Esophagus squamous epithelium (tissue), 5 donors: ENCODE measurements at places on chromosomes 7 and 10.
A peak's percentile ranks its signal among the peaks of the same experiment; 100 is the strongest.

DNA sequence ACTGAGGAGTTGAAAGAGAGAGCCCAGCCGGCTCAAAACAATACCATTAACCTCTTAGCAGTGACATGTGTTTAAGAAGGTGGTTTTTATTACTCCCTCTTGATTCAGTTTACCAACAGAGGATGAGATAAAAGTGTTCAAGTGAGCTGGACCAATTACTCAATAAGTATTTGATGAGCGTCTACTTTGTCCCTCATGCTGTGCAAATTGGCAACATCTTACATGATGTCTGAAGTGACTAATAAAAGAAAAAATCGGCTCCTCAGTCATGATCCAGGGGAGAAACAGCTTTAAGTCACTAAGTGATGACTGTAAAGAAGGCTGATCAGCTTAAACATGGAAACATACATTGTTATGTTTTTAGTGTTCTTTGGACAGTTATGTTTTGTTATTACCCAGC, 7.8 kb downstream of the WNT16 start:
- no peak for DNase-seq

DNA sequence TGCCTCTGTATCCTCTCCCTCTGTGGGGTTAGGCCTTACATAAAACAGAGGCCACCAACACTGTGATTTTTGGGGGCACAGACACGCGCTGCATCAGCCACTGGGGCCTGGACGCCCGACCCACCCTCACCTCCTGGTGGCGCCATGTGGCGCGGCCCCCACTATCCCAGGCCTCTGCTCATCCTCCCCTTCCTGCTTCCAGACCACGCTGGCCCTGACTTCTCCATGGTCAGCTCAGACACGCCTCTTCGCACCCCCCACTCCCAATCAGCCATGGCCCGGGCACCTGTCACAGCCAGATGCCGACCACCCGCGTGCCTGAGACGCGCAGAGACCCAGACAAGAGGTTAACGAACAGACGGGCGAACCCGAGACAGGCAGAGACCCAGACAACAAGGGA, 263.9 kb downstream of the ELFN1 start:
- DNase-seq = no peak

- DNase-seq = no peak
Observed at GRCh38 chr7:115356139-115356746, 434.3 kb downstream of the MDFIC start.

- peak; percentile 82 for DNase-seq
Observed at GRCh38 chr10:31032258-31033132, 830 bp upstream of the ZNF438 start.

DNA sequence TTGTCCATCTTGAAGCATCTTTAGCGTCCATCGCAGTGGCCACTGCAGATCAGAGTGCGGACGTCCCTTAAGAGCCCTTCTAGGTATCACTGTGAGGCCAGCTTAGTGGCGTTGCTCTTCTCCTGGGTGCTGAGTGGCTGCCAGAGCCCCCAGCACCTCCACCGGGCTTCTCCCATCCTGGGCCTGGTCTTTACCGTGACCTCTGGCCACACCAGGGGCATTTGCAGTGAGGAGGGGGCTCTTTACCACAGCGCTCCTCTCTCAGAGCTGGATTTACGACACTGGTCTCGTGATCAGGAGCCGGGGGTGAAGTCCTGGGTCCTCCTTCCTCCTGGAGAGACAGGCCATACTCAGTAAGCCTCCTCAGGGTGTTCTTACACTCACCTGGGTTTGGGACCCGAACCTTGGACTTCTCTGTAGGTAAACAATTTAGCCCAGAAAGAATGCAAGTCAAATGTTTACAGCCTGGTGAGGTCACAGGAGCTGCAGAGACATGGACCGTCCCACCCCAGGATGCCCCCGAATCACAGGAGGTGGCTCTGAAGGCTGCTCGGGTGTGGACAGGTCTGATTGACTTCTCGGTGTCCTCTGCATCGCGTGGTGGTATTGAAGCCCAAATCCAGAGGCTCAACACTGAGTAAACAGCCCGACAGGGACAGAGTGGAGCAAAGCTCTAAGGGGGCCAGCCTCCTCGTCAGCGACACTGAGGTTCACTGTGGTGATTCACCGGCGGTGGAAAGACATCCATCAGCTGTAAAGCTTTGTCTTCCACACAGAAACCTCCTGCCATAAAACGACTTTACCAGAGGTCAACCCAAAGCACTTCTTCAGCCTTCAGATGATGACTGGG, 33.0 kb downstream of the JAKMIP3 start:
- DNase-seq = no peak

DNA sequence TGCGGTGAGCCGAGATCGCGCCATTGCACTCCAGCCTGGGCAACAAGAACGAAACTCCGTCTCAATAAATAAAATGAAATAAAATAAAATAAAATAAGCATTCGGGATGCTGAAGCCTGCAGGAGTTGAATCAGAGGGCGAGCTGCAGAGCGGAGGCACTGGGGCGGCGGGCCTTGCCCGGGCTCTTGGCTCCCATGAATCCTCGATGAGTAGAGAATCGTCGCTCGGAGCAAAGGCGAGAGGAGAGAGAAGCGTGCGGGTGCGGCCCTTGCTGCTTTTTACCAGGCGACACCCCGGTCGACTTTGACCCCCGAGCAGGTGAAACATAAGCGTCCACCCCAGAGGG, 168.3 kb downstream of the UBE2H start:
- no peak for DNase-seq

DNA sequence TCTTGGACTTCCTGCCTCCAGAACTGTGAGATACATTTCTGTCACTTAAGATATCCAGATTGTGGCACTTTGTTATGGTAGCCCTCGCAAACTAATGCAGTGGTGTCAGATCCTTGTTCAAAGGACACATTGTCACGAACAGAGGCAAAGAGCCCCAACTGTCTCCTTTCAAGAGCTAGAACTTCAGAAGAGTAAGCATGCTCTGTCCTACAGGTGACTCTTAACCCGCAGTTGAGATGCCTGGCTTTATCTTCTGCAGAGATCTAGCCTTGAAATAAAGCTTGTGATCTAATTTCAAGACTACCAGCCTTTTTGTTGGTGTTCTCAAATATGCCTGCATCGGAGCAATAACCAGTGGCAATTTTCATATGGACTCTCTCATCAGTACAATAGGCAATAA, 134.4 kb downstream of the ATXN7L1 start:
- DNase-seq = no peak

GRCh38 chr7:105776068-105776790, 100.2 kb downstream of the ATXN7L1 start:
- no peak for DNase-seq

DNA sequence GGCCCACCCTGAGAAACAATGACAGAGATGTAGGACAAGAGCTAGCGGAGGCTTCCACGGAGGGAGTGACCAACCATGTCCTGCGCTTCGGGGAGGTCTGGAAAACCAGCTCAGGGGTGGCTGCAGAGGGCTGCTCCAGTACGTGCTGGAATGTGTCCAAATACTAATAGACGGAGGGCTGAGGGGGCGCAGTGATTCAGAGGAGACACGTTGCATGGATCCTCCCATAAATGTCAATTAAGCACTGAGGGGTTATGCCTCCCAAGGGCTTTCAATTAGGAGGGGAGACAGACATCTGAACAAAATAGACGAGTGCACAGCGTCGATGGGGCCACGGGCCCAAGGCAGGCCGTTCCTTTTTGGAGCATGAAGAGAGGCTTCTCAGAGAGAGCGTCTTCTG, 51.0 kb upstream of the NPS start:
- DNase-seq = no peak

- DNase-seq = no peak
Observed at GRCh38 chr10:34775044-34775637, 40.0 kb downstream of the PARD3 start.

DNA sequence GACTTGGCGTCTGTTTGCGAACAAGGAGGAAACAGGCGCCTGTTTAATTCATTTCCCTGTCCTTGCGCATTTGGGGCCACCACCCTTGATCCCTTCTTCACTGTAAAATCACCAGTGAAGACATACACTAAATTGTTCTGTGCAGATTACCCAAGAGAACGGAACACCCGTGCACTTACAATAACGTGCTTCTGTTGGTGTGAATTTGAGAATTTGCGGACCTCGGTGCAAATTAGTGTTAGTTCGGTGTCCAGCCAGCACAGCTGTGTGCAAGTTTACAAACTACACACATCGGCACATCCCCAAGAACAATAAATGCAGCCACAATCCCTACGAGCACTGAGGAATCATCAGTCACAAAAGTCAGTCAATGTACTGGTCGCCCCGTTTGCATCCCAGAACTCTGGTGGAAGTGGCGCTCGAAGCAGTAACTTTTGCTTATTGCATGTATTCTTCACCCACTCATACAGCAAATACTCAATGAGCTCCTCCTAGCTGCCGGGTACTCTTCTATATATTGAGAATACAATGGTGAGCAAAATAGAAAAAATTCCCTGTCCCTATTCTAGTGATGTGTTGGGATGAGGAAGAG, 786 bp upstream of the CNOT4 start:
- DNase-seq = no peak

- no peak for DNase-seq
Observed at GRCh38 chr7:130329681-130330080, 14.9 kb upstream of the CPA5 start.

DNA sequence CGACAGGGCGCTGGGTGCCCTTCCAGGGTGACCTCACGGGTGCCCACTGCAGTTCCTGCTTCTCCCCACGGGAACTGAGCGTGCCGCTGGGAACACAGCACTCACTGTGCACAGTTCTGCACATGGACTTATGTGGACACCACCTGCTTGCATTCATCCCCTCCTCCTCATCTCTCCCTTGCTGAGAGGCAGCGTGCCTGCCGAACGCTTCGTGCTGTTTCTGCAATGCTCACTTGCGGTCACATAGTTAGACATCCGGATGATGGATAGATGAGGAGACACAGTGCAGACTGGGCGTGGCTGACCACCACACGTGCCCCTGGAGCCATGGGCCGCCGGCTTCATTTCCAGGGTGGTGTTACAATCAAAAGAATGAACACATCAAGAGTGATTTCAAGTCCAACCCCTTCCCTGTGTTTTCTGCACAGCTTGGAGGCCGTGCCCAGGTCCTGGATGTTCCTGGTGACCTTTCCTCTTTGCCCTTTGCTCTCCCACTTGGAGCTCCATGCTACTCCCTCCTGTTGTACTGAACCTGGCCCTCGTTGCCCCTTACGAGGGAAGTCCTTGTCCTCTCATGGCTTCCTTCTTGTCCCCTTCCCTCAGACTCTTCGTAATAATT, 119.4 kb downstream of the VIPR2 start:
- no peak for DNase-seq

- no peak for DNase-seq
Observed at GRCh38 chr10:47283101-47283630, 16.8 kb upstream of the GDF10 start.

GRCh38 chr10:33893506-33893905, 559.0 kb upstream of the NRP1 start:
- no peak for DNase-seq

DNA sequence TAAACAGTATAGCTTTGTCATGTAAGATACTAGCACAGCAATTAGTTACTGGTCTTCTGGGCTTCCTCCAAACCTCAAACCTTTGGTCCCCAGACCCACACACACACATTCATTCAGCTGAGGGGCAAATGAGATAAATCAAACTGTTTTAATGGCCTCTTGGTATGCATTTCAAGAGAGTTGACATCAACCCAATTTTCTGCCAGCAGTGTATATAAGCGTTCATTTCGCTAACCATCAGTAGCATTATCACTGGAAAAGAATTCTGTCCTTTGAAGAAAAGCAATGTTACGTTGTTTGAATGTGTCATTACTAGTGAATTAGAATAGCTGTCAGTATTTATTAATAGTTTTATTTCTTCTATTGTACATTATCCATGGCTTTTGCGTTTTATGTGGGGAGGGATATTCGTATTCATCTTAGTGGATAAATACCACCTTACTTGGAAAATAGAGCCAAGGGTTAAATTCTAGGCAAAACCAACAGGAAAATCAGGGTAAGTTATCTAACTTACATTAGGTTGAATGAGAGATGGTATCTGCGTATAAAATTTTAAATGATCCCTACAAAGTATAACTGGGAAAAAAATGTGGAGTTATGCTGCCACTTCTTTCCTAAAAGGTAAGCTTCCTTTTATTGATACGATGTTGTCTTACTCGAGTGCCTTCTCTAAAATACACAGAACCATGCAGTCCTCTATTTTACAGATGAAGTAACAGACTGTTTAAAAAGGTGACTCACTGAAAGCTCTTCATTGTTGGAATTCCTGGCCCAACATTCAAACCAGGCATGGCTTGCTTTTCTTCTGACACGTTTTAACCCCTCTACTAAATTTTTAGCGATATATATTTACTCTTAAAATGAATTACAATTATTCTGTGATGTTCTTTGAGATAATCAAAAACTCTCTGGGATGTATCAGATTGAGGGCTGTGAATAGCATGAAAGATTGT, 2.0 kb upstream of the ZMYND11 start:
- no peak for DNase-seq

DNA sequence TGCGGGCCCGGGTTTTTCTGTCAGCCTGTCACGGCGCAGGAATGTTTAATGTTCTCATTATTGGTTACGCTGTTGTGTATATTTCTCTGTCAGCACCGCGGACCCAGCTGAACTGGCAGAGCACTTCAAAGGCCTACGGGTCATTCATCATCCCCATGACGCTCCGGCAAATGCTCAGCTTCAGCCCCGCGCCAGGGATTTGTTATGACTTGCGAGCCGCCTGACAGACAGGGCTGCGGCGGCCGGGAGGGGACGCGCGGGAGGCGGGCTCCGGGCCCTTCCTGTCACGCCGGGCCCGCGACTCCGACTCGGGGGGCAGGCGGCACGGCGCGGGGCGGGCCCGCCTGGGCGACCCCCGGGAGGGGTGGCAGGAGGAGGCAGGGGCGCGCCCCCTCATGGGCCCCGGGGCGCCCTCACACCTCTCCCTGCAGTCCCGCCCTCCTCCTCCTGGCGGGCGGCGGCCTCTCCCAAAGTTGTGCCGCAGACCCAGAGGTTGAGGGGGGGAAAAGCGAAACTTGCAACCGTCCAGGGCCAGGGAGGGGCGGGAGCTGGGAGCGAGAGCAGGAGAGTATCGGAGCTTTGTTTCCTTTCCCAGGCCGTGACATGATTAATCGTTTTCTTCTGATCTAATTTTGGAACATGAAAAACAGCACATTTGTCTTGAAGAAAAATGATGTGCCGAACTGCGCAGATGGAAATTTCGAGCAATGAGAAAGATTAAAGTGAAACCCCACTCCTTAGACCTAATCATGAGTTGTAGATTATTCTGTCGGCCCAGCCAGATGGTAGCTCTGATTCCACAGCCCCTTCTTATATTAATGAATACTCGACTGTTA, 59.3 kb upstream of the COMTD1 start:
- DNase-seq = no peak

DNA sequence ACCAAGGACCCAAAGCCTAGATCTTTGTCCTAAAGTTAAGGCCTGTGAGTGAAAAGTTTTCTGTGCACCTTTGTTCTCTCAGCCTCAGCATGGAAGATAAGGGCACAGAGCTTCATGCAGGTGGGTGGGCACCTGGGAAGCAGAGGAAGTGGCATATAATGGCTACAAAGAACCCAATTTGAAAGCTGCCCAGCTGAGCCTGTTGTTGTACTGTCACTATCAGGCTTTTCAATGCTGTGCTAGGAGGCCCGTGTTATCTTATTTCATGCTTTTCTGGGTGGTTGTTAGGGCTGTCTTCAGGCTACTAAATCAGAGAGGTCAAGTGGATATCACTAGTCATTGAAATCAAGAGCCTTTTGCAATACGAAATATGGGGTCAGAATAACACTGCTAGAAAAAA, 443.8 kb downstream of the SORCS1 start:
- DNase-seq = no peak

- DNase-seq = no peak
Observed at GRCh38 chr10:88831709-88832108, 19.9 kb downstream of the ANKRD22 start.
